ENCODE measurements at places on chromosomes 7 and 10.

DNA sequence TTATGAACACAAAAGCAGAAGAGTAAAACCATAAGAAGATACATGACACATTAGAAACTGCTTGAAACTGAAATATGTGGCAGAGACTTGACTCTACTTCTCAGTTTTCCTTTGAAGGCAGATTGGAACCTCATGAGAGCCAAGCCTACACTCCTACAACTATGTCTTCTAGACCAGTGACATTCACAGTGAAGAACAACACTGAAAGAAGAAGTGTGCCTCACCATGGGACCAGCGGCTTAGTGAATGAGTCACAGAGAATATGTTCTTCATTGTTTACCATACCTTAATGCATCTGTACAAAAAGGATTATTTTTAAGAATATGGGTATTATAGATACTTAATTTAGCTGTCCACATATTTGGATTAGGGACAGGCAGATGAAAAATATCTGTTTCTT lies 248.3 kb downstream of the CDC14C start:
- no peak for DNase-seq

- DNase-seq: no peak
These were observed 187.9 kb upstream of the INHBA start for GRCh38 chr7:41890631-41891274.

GRCh38 chr10:3735175-3735574 lies 49.8 kb downstream of the KLF6 start:
- DNase-seq: no peak

- peak; percentile 42 for DNase-seq
These were observed 25.5 kb upstream of the C10orf67 start for GRCh38 chr10:23370106-23370505.

DNA sequence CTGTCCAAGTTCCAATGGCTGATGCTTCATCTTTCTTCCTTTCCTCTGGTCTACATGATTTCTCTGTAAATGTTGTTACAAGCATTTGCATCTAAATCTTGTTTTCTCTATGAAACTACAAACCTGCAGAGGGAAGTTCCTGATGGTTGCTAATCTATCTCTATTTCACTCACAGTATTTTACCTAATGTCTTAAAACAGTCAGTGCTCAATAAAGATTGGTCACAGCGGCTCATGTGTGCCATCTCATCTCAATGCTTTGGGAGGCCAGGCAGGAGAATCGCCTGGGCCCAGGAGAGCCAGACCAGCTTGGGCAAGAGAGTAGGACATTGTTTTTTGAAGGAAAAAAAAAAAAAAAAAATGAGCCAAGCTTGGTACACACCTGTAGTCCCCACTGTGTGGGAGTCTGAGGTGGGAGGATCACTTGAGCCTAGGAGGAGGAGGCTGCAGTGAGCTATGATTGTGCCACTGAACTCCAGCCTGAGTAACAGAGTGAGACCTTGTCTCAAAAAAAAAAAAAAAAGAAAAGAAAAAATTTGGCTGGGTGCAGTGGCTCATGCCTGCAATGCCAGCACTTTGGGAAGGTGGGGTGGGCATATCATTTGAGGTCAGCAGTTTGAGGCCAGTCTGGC lies 71.3 kb upstream of the ARMC3 start:
- DNase-seq: no peak

DNA sequence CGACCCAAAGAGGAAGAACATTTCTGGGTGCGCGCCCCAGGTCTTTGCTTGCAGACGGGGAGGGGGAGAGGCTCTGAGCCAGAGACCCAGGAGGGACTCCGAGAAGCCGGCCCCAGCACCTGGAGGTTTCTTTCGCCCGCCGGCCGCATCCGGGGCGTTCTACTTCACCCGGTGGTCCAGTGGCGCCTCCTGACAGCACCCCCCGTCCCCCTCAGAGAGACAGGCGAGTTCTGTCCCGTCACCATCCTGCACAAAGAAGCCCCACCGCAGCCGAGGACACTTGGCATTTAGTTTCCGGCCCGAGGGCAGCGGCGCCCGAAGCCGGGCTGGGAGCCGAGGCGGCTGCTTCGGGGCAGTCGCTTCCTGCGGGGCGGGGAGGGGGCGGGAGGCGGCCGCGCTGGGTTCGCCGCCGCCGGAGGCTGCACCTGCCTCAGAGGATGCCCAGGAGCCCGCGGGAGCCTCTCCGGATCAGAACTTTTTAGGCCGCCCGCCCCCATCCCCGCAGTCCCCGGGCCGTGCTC lies at the start of gene TMEM178B:
Gene TMEM178B (plus strand): TSS at position 424 of the 521 bp plus-strand sequence.
- peak; percentile 23 for DNase-seq

GRCh38 chr10:18699849-18700840 lies 40.9 kb downstream of the ARL5B start:
- no peak for DNase-seq

DNA sequence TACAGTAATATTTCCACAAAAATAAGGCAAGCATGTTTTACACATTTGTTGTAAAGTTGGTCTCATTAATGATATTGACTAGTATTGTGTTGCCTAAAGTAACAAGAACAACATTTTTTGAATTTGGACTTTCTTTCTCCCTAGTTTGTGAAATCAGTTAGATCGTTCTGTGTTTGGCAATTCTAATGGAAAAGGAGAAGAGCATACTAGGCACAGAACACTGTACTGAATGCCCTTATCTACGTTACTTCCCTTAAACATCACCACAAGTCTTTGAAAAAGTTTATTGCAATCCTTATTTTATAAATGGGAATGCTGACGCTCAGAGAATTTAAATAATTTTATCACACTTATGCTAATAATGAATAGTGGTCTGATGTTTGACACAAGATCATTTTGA lies 372.2 kb downstream of the EXOC4 start:
- no peak for DNase-seq

DNA sequence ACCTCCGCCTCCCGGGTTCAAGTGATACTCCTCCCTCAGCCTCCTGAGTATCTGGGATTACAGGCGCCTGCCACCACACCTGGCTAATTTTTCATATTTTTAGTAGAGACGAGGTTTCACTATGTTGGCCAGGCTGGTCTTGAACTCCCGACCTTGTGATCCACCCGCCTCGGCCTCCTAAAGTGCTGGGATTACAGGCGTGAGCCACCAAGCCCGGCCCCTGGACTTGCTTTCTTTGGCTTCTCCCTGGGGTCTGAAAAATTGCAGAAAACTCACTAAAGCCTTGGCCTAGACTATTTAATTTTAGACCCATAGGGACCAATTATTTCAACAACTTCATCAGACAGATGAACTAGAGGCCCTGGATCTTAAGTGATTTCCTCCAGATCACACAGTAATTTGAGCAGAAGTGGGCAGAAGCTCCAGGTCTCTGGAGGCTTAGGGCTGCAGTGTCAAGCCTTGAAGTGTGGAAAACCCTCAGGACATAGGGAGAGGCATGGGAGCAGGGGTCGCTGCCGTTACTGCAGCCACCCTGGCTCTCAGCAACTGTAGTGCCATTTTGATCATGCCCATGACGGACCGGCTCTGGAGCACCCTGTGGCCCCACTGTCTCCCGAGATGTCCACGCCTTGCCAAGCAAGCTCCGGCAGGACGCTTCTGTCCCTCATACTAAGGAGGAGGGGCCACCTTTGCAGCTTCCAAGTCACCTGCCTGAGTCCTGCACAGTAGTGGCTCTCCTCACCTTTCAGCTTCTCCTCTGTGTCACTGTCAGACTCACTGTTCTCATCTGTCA lies 72.4 kb downstream of the DENND2A start:
- DNase-seq: no peak

DNA sequence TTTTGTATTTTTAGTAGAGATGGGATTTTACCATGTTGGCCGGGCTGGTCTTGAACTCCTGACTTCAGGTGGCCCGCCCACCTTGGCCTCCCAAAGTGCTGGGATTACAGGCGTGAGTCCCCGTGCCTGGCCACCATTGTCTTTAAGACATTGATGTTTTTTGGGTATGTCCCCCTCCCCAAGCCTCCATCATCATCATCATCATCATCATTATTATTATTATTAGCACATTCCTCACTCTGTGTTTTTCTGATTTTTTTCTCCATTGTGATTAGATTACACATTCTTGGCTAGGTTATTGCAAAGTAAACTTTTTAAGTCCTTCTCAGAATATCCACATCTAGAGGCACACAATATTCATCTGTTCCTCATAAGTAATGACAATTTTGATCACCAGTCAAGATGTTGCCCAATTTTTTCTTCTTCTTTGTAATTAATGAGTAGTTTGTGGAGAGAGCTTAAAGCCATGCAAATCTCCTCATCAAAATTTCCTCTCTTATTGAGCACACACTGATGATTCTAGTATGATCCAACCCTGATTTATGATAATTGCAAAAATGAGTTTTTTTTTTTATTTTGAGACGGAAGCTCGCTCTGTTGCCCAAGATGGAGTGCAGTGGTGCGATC lies 47.5 kb downstream of the EPC1 start:
- DNase-seq: no peak

DNA sequence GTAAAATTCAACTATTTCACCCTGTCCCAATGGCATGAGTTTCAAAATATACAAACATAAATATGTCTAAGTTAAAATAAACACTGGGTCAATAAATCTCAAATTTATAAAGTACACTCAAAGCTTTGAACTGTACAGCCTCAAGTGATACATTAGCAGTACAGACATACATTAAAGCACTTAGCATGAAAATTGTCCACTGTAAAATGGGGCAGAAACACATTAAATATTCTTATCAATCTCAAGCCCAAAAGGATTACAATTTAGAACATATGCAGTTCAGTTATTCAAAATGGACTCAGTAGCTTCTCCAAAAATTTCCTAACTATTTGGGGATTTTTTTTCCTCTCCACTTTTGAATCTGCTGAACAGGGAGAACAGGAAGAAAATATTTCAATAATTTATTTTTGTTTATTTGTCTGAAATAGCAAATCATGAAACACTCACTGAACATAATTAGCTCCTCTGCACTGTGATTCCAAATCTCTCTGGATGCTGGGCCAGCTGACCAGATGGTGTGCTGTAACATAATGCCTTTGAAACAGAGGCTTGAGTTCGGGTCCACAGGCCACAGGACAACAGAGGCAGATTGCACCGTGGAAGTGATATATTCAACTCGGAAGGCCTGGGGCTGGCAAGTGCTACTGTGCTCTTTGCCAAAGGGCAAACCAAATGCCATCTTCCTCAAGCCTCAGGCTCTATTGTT lies 248.9 kb upstream of the LRRN3 start:
- no peak for DNase-seq

DNA sequence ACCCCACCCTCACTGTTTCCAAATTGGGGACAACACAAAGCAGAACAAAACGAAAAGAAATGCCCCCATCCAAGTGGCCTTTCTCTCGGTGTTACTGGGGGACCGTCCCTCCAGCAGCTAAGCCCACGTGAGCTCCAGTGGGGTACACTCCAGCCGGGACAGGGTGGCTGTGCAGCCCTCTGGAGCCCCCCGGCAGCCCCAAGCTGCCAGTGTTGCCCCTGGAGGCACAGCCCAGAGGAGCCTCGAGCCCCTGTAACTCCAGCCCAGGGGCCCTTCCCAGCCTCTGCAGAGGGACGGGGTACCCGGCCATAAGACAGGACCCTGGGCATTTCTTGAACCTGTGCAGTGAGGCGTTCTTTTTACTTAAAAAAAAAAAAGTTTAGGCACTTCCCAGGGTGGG lies 124.5 kb upstream of the KCTD7 start:
- DNase-seq: no peak

DNA sequence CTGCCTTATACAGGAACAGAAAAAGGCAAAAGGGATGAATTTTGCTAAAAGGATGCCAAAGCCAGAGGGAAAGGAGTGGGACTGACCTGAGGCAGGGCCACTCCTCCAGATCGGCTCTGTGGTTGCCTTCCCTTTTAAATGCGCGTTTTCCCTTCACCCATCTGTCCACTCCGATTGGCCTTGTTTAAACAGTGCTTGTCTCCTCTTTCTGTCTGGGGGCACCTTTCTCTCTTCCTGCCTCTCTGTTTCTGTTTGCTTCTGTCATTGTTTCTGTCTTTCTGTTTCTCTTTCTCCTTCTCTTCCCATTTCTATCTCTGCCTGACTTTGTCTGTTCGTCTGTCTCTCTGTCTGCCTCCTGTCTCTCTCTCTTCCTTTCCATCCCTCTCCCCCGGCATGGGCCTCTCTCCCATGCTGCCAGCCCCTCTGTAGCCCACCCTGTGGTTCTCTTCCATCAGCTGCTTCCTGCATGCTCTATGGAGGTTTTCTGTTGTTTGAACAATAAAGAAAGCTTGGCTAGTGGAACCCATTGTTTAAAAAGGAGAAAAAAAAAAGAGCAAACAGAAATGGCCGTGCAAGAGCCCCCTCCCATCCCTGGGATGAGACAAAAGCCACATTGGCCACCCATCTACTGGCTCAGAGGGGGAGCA lies 29.5 kb upstream of the HSPB1 start:
- DNase-seq: no peak

DNA sequence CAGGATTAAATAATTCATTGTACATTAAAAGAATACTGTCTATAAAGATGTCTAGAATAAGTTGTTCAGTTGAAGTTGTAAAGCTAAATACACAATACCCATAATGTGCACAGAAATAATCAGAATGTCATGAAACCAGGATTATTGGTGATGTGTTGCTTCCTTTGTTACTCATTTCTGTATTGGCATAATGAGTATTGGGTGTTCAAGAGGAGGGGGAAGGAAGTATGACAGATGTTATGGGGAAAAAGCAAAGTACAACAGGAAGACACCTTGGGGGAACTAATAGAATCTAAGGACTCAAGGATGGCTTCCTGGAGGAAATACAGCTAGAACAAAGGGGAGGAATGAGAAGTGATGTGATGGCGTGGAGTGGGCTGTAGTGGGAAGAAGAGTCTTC lies 15.0 kb downstream of the ANKRD1 start:
- no peak for DNase-seq

- DNase-seq: no peak
These were observed 47.0 kb downstream of the RGS10 start for GRCh38 chr10:119495545-119495944.

GRCh38 chr7:4806983-4807597 lies 31.7 kb downstream of the AP5Z1 start:
- no peak for DNase-seq
